Activated naive CD8-positive, alpha-beta T cell treated with anti-CD3 and anti-CD28 coated beads, Interleukin-2, amount 50 U/mL, for 16 hours (primary cell): ENCODE measurements at places on chromosomes 3 and 15.

DNA sequence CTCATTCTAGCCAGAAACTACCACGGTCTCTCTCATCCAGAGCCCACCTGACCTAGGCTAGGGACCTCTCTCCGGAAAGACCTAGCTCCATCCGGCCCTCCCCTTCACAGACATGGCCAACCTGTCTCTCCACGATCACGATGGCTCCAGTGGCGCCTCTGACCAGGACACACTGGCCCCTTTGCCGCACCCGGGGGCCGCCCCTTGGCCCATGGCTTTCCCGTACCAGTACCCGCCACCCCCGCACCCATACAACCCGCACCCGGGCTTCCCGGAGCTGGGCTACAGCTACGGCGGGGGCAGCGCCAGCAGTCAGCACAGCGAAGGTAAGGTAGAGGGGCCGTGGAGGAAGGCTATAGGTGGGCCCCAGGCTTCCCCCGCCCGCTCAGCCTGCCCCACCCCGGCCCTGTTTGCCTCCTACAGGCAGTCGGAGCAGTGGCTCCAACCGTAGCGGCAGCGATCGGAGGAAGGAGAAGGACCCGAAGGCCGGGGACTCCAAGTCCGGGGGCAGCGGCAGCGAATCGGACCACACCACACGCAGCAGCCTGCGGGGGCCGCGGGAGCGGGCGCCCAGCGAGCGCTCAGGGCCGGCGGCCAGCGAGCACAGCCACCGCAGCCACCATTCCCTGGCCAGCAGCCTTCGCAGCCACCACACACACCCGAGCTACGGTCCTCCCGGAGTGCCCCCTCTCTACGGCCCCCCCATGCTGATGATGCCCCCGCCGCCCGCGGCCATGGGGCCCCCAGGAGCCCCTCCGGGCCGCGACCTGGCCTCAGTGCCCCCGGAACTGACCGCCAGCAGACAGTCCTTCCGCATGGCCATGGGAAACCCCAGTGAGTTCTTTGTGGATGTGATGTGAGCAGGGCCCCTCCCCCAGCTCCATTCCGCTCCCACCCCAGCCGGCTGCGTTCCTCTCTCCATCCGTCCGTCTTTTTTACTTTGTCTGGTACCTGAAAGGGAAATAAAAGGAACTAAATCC is 4.5 kb upstream of the AP2M1 start:
- no peak for DNase-seq

DNA sequence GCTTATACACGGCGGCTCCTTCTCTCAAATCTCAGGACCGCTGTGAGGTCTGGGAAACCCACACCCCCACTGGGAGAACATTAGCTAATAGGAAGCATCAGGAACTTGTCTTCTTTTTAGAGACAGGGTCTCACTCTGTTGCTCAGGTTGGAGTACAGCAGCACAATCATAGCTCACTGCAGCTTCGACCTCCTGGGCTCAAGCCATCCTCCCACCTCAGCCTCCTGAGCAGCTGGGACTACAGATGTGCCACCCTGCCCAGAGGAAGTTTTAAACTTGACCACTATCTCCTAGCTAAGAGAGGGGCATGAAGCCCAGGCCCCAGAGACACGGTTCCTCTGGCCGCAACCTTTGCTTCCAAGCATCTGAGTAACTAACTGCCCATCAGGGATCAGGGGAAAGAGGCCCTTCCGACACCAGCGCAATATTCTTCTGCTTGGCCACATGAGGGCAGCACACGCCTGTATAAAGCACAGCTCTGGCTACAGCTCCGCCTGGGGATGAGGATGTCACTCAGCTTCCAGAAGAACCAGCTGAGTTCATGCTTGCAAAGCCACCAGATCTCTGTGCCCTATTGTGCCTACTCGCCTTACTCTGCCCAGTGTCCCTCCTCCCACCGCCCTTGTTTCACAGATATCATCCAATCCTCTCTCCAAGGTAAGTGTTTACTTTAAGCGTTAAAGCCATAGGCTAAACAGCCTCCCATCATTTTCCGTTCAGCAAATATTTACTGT is 57.6 kb upstream of the SLC6A11 start:
- no peak for DNase-seq

DNA sequence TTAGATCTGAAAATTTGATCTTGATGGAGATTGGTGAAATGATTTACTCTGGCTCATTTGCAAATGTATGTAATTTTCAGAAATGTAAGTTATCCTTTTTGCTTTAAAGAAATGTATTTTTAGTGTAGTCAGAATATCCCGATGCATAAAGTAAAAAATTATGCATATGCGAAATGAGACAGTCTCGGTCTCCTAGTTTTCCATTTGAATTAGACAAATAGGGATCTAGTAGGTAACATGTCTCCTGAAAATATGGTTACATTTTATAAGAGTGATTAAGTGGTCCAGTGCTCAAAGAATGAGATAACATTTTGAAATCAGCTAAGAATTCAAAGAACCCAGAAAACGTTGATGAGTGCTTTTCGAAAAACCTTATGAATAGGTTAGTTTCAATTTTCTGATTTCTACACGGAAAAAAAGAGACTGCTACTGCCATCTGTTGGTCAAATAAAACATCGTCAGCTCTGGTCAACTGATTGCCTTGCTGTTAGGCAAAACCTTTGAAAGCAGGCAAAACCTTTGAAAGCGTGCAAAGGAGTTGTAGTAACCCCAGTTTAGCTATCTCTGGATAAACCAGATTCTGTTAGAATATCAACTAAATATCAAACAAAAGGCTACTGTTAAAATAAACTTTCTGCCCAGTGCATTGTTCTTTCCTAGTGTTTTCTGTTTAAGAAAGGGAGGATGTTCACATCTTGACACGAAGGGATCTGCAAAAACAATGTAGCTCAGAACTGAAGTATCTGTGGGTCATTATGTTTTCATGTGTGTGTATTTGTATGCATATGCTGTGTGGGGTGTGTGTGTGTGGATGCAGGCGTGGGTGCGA is 59.3 kb upstream of the CHMP2B start:
- DNase-seq, result no peak

- DNase-seq, result no peak
These were observed 793 bp downstream of the PCOLCE2 start for GRCh38 chr3:142888099-142888480.

DNA sequence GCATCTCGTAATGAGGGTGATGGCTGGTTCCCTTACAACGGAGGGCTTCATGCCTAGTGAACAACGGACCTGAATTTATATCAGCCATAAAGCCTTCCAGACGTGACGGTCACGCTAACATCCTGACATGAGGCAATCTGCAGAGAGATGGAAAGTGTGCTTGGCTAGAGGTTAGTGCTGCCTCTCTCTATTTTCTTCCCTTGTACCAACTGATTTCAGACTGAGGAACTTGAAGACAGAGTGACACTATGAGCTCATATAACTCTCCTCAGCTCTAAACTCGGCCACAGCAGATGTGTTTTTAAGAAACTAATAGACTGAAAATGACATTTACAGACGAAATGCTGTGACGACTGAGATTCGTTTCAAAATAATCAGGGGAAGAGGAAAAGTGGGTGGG is 122.4 kb downstream of the XXYLT1 start:
- no peak for DNase-seq

DNA sequence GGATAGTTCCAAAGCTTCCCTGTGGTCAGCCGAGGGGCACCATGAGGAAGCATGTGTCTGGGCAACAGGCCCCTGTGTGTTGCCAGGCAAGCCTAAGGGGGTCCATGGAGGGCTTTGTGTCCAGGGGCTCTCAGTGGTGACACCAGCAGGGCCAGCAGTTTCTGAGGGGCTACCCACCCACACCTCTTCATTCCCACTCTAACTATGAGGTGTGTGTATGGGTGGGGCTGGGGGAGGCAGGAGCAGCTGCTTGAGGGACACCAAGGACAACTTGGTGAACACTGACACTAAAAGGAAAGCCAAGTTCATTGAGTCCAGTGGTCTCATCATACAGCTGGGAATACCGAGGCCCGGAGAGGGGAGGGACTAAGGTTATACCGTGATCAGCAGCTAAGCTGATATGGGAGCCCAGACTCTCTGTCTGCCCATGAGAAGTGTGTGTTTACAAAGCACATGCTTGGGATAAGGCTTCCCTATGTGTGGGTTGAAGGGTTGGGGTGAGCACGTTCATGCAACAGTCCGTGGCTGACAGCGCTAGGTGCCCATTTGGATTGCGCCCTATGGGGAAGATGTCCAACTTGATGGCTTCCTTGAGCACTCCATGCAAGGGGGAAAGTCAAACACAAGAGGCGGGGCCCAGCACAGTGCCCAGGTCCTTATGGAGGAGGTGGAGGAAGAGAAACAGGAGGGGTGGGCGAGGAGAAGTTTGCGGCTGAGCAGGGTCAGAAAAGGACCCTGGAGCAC is 34.8 kb upstream of the CHRNB4 start:
- DNase-seq, result no peak

DNA sequence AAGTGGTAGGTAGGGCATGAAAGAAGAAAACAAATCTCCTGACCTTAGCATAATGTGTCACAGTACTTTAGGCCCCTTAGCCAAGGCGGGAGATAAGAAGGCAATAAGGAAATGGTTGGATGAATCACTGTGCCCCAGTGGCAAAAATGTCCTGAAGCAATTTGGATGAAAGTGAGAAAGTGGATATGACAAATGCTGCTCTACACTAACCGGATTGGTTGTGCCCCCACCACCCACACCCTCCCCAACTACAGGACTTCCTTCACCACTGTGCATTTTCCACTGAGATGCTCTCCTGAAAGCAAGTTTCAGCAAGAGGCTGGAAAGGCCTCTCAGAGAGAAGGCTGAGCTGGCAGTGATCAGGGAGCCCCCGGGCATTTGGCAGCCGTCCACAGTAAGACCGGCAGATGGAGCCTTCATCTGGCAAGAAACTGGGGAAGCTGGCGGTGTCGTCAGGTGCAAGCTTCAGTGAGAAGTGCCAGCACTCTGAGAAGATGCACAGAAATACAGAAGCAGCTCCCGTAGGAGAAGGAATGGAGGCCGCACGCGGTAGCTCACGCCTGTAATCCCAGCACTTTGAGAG is 63.8 kb downstream of the ATP1B3 start:
- no peak for DNase-seq

DNA sequence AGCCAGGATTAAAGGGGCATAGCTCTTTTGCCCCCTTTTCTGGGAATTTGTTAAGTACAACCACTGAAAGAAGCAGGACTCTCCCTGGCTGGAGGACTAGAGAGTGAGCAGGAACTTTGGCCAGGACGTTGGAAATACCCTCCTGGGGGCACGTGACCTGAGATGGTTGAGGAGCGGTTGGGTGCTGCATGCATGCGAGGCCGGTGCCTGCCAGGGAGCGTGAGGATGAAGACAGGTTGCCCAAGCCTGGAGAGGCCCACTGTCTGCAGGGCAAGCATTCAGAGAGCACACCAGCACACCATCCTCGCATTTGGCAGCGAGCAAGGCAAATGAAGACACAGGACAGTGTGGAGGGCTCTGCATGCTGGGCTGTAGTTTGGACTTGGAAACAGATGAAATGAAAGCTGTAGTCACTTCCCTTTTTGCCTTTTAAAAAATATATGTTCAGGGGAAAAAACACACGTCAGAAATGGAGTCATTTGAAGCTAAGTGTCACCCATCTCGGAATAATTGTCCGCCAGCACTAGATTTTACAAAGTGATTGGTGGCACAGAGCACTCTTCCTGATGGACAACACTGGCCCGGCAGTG is 217.6 kb downstream of the SLCO3A1 start:
- DNase-seq, result no peak

DNA sequence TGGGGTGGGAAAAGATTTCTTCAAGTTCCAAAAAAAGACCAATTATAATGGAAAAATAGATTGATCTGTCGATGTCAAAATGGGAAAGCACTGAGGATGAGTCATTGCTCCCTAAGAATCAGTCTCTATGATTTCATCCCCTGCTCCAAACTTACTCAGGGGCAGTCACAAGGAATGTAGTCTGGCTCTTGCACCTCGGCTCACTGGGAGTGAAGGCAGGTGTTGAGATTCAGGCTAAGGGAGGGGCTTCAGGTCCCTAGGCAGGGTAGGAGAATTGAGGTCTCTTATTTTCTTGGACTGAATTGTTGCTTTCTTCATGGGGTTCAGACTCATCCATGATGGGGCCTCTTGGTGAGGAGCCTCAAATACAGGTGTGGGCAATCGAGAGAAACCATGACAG is 14.2 kb downstream of the ESYT3 start:
- DNase-seq, result no peak

GRCh38 chr3:187027531-187028278 is 97.4 kb downstream of the ST6GAL1 start:
- DNase-seq, result no peak

DNA sequence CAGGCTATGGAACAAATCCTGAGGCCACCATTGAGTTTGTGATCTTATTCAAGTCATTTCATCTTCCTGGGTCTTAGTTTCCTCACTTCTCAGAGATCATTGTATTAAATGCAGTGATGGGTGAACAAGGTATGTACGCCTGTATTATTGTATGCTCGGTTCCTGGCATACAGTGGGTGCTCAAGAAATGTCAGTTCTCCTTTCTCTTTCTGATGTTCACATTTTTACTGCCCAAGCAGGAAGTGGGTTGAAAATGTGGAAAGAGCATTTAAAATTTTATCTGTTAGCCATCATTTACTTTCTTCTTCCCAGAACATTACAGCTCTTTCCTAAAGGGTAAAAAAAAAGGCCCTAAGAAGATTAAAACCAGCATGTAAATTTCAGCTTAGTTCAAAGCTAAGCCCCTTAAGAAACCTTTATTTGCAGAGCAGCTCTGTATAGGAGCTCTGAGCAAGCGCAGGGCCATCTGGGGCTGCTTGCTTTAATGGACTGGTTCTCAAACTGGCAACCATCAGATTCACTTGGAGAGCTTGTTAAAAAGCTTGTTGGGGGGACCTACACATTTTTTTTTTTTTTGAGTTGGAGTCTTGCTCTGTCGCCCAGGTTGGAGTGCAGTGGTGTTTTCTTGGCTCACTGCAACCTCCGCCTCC is 179.4 kb downstream of the CHST2 start:
- DNase-seq, result no peak

- no peak for DNase-seq
These were observed 14.3 kb downstream of the ZBTB38 start for GRCh38 chr3:141382571-141382970.

GRCh38 chr3:125137358-125138033 is 75.1 kb downstream of the SLC12A8 start:
- DNase-seq, result no peak

GRCh38 chr15:81105545-81105944 is 28.5 kb upstream of the CFAP161 start:
- DNase-seq, result no peak

GRCh38 chr15:87145696-87146095 is 1066.0 kb downstream of the AGBL1 start:
- DNase-seq, result no peak

GRCh38 chr3:14322001-14322400 is 80.4 kb upstream of the SLC6A6 start:
- no peak for DNase-seq

- no peak for DNase-seq
These were observed 34.6 kb upstream of the GOLGA8B start for GRCh38 chr15:34618073-34618472.

GRCh38 chr3:143083781-143084180 is 35.8 kb upstream of the CHST2 start:
- DNase-seq, result no peak

- DNase-seq, result no peak
These were observed 124.4 kb downstream of the PTPRG start for GRCh38 chr3:61685755-61686154.
